ENCODE measurements at places on chromosomes 3 and 15. TPM values are rescaled to one million over a fixed set of nuclear protein-coding genes. Genes with fewer than 3 reads are reported as not detected.

The SMCO1 gene
- not detected for total RNA-seq

The AHSG gene
- total RNA-seq = not detected

The IL17RE gene
- total RNA-seq = 0.12 TPM

The MOBP gene
- total RNA-seq = 0.04 TPM

The C3orf20 gene
- not detected for total RNA-seq
